ENCODE measurements at places on chromosomes 16 and 17.
A peak's percentile ranks its signal among the peaks of the same experiment; 100 is the strongest.

- no peak for DNase-seq
Observed at GRCh38 chr17:55186937-55187770, 77.6 kb upstream of the HLF start.

DNA sequence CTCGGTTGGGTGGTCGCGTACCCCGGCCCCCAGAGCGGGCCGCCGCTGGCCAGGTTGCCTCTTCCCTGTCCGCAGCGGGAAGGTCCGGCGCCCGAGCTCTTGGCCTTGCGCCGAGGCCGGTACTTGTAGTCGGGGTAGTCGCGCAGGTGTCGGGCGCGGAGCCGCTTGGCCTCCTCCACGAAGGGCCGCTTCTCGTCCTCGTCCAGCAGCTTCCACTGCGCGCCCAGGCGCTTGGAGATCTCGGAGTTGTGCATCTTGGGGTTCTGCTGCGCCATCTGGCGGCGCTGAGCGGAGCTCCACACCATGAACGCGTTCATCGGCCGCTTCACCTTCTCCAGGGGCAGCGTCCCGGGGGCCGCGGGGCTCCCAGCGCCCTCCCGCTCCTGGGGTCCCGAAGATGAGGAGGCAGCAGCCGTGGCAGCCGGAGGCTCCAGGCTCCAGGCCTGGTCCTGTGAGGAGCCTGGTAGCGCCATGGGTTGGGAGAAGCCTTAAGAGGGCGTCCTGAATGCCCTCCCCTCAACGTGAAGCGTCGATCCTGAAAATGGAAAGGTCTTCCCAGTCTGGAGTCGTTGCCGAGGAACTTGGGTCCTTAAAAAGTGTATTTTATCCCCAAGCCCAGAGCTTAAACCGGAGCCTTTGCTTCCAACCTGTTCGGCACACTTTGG, 558 bp downstream of the SOX15 start:
- DNase-seq: peak; percentile 78

- no peak for DNase-seq
Observed at GRCh38 chr16:28285649-28286048, 6.7 kb upstream of the SBK1 start.

- no peak for DNase-seq
Observed at GRCh38 chr17:45376171-45377005, 56.3 kb downstream of the ARHGAP27 start.

DNA sequence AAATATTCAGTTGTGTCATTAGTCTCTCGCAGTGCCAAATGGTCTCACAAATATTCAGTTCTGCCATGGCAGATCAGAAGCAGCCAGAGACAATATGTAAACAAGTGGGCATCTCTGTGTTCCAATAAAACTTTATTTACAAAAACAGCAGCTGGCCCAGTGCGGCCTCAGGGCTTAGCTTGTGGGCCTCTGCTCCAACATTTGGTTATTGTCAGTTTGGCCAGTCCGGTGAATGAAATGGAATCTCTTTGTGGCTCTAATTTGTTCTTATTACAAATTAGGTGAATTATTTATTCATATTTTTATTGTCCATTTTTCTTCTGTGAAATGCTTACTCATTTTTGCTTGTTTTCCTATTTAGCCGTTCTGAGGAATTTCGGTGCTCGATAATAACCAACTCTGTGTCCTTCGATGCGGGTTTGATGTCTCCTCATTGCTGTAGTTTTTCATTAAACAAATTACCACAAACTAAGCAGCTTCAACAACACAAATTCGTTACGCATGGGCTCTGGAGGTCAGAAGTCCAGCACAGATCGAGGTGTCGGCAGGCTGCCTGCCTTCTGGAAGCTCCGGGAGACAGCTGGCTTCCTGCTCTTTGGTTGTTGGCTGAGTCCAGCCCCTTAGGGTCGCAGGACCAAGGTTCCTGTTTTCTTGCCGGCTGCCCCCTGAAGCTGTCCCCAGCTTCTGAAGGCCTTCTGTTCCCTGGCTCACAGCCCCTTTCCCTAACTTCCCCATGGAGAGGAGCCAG, 4.1 kb upstream of the SLC38A10 start:
- DNase-seq: no peak

GRCh38 chr16:80846680-80847079, 42.3 kb upstream of the CDYL2 start:
- DNase-seq: no peak

- no peak for DNase-seq
Observed at GRCh38 chr17:1807890-1808289, 21.8 kb downstream of the SMYD4 start.

DNA sequence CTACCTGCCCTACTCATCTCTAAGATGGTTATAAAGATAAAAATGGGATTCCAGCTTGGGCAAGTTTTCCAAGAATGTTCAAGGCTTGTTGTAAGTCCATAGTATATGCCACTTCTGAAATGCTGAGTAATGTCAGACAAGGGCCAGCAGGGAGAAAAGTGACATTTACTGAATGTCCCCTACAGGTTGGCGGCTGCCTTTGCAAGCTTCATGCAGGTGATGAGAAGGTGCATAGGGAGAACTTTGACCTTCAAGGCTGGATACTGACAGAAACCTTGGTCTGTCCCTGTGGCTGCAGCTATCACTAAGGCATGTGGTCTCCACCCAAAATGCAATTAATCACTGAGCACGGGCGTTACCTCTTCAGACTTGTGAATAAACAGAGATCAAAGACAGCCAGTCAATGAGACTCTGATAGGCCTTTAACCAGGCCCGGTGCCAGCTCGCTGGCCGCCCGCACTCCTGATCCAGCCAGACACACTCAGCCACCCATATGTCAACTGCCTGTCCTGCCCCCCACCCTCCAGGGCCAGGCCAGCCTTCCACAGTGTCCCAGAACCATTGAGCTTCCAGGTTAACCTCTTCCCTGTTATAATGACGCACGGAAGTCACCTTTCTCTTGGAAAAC, 26.8 kb upstream of the AXIN2 start:
- DNase-seq: no peak

DNA sequence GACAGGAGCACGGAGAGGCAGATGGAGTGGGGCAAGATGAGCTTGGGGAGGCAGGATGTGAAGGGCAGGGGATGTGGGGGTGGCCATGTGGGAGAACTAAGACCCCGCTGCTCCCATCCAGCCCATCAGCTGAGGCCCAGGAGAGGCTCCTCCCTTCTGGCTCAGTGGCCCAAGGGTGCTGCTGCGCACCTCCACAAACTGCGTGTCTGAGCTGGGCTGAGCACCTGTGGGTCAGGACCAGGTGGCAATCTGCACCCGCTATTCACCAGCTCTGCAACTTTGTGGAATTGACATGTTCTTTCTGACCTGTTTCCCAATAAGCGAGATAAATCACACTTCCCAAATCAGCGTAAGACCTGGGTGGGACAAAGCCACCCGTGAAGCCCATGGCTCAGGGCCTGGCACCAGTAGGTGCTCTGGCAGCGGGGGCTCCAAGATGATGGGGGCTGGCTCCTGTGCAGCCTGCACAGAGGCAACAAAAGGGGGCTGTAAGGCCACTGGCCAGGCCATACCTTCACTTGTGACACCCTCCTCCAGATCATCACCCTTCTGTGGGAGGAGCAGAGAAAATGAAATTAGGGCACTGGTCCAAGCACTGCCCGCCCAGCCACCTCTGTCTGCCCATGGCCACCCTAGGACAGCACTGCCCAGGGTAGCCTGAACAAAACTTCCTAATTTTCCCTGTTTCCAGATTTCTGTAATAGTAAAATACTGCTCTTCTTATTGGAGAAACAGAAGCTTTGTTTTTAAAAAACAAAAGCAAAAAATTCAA, 11.7 kb upstream of the SREBF1 start:
- DNase-seq: no peak

DNA sequence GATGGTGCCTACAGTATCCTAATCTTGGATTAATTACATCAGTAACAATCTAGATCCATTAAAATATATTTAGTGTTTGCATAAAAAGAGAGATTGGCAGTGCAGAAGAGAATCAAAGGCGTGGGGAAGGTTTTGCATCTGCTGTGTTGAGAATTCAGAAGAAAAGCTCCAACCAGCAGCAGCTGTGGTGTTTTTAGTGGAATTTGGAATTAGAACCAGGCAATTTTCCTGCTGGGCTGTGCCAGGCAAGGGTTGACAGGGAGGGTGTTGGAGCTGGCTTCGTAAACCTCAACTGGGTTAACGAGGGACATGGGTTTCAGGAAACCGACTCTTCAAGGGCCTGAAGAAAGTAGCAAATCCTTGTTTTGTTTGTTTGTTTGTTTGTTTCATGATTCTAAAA, 107.8 kb upstream of the WSCD1 start:
- no peak for DNase-seq

DNA sequence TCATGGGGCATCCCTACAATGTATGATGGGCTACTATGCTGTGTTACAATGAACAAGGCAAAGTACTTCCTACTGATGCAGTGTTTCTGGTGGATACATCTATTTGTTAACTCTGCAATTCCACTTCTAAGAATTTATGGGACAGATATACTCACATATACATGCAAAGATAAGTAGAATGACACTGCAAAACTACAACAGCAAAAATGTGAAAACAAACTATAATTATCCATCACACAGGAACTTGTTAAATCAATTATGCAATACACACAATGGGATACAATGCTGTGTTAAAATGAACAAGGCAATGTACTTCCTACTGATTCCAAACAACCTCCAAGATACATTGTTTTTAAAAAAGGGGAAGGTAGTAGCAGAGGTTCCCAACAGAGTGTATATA, 3.2 kb downstream of the DDX52 start:
- DNase-seq: no peak

DNA sequence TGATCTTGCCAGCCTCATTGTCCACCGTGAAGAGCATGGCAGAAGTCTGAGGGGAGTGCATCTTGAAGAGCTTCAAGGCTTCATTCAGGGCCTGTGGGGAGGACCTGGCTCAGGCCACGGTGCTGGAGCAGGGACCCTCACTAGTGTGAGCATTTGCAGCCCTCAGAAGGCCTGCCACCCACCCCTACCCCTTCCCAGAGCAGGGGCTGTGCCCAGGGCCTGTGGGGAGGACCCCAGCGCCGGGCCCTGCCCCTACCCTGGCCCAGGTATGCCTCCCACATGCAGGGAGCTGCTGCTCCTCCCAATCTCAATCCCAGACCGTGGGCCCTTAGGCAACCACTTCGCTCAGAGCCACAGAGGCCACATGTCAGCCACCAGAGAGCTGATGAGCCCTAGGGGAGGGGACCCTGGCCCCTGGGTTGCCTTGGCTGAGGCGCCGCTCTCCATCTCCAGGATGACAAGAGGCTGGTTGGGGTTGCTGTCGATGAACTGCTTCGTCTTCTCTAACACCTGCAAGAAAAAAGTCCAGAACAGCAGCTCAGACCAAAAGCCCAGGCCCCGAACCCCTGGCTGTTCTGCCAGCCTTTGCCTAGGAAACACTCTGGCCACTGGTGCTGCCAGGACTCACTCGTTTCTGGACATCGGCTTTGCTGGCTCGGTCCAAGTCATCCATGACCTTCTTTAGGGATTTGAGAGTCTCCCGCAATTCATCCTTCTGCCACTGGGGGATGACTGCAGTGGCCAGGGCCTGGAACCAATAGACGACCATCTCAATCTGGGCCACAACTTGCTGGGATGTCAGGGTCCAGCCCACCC, 1.8 kb upstream of the EXOSC6 start:
- DNase-seq: peak; percentile 24

DNA sequence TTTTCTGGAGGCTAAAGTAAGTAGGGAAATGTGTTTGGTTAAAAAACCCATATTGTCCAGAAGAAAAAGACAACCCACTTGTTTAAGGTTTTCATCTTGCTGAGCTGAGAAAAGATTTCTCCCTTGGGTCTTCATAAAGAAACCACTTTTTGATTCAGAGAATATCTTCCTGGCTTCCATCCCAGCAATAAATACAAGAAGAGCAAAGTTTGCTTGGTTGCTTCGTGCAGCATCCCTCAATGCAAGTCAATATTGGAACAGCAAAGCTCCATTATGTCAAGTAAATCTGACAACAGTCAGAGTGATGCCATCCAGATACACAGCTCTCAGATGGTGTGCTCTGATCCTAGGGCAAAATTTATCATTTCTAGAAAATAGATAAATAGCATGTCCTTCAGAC, 118.9 kb upstream of the PIRT start:
- DNase-seq: no peak

DNA sequence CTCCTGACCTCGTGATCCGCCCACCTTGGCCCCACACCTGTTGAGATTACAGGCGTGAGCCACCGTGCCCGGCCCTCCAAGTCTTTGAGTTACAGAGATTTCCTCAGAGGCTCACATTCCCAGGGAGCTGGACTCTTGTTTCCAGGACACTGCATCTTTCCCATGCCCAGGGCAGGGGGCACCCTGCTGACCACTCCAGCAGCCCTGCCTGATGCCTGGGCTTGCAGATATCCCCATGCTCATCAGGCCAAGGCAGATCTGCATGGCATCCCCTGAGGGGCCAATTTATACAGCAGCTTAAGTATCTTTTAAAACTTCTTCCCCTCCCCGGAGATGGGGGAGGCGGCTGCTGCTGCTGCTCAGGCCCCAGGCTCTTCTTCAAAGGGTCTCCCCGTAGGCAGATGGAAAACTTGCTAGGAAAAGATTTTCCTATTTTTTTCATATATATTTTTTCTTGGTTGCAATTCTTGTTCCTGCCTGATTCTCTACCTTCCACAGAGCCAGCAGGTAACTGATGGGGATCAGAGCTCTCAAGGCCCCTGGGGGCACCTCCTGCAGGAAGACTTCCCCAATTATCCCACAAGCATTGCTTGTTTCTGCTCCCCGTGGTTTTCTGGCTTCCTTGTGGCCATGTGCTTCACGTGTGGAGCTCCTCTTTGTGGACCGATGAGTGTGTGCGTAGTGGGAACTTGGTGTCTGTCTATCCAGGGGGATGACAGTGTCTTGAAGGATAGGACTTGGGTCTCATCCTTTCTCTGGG, 102.2 kb upstream of the SDK2 start:
- DNase-seq: no peak

DNA sequence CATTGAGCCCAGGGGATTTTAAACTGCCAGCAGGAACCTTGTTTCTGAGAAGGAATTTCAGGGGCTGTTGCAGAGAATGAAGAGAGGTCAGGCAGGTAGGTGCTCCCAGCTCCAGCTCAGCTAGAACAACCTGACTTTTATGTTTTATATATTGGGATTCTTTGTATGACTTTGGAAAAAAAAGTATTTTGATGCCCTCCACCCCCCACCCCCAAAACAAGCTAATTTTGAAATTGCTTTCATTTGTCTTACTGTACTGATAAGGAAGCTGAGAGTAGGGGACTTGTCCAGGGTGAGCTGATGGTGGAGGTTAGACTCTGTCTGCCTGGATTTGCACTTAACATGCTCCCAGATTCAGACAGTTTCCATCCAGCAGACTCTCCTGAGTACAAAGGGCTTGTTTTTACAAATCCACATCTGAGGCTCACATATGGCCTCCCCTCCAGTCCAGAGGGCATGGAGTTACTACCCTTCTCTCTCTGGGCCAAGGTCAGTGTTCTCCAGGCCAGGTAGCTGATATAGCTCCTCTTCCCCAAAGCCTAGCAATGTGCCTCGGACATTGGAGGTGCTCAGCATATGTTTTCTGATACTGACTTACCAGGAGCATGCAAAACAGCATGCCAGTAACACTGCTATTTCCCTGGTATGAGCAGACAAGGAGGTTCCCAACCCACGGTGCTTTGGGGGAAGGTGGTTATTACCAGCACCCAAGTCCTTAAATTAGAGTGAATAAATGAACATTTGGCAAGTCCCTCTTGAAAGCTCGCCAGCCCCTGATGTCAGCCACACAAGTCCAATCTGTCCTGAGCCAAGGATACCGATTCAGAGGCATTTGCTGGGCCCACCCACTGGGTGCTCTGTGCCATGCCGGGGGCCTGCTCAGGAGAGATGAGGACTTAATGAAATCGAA, 11.3 kb downstream of the STX1B start:
- no peak for DNase-seq
